Germinal center (tissue), 1 donor: ENCODE measurements at places on chromosomes 7 and 10.

DNA sequence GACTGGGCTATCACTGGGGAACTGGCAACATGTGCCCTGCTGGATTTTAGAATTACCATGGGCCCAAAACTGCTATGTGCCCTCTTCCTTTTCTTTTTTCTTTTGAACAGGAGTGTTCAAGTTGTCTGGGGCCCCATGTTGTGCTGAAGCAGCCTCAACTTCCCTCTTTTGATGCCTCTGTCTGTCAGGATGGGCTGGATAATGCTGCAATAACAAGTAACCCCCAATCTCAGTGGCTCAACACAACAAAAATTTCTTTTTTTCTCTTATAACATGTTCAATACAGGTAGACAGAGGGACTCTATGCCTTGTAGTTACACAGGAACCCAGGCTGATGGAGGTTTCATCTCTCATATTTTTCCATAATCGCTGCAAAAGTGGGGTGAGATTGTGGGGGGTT is 8.2 kb upstream of the PCBD1 start:
- DNase-seq, result no peak

GRCh38 chr10:109215291-109216075 is 707.8 kb downstream of the XPNPEP1 start:
- no peak for DNase-seq

DNA sequence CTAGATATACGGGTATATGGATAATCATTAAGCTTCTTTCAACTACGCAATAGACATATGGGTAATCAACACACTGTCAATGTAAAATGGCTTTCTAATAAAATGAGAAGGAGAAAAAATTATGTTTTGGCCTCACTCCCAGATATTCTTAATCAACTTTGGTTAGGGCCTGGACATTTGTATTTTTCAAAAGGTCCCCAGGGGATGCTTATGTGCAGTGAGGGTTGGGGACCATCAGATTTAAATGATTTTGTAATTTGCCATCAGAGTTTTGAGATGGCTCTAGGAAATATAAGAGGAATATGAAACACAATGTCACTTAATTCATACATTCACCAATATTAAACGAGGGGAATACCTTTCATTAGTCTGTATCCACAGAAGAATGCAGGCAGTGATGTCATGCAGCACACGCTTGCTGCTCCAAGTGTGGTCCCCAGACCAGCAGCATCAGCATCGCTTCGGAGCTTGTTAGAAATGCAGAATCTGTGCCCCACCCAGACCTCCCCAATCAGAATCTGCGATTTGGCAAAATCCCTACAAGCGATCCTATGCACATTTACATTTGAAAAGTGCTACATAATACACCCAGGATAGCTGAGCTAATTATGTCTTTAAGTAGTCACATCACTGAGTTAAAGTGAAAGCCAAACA is 75.1 kb downstream of the INHBA start:
- no peak for DNase-seq

GRCh38 chr10:103595933-103596726 is 102.6 kb downstream of the NEURL1 start:
- no peak for DNase-seq

GRCh38 chr7:151039850-151040548 is 8.3 kb upstream of the ASIC3 start:
- DNase-seq, result no peak

GRCh38 chr10:128011059-128011979 is 104.4 kb downstream of the PTPRE start:
- DNase-seq, result peak; percentile 92

DNA sequence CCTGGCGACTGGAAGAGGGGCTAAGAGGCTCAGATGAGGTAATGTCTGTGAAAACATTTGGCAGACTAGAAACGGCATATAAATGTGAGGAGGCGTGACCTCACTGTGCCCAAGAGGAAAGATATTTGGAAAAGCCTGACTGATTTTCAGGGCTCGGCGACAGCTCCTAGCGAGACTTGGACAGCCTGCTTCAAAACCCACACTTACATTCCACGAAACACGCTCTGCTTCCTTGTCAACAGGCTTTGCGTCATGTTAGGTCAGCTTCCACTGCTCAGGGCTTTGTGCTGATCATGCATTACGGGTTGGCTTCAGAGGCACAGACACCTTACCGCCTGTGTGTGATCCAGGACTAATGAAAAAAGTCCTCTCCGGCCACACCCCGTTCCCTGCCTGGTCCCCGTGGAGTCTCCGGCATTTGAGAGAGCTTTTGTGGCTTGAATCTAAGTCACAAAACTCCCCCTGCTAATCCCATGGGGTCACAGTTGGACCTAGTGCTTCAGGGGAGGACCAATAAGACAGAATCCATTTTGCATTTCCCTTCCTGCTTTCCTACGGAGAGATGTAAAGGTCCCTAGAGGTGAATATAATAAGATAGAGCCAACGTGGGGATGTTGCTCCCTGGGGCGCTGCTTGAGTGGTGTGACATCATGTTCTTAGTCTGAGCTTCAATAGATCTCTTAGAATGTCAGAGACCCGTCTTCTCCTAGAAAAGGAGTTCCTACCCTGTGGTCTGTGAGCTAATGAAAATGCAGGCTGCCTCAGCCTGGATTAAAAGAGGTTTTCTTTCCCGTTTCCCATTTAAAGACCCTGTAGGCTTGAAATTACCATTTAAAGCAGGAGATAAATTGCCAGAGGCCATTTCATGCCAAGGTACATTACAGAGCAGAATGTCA is 25.5 kb downstream of the FGFBP3 start:
- DNase-seq, result no peak
